Renal cortical epithelial cell (primary cell): ENCODE measurements at places on chromosomes 13 and 19. TPM values are rescaled to one million over a fixed set of nuclear protein-coding genes. Genes with fewer than 3 reads are reported as not detected.

SH2D3A gene
- total RNA-seq: 5.1 and 34.6 TPM in 2 replicates

PTPRH gene
- 0.55 and 4.9 TPM in 2 replicates for total RNA-seq

KLK13 gene
- not detected in 2 replicates for total RNA-seq

FGF21 gene
- not detected in 2 replicates for total RNA-seq

LHB gene
- 0.25 TPM in 1 of 2 replicates, not detected in the other for total RNA-seq

ZSCAN4 gene
- not detected in 2 replicates for total RNA-seq

- DNase-seq: no peak
These were observed 52.9 kb downstream of the KLF2 start for GRCh38 chr19:16377521-16377920.

- DNase-seq: no peak
These were observed 118.5 kb downstream of the ATP8A2 start for GRCh38 chr13:25490236-25490635.

DNA sequence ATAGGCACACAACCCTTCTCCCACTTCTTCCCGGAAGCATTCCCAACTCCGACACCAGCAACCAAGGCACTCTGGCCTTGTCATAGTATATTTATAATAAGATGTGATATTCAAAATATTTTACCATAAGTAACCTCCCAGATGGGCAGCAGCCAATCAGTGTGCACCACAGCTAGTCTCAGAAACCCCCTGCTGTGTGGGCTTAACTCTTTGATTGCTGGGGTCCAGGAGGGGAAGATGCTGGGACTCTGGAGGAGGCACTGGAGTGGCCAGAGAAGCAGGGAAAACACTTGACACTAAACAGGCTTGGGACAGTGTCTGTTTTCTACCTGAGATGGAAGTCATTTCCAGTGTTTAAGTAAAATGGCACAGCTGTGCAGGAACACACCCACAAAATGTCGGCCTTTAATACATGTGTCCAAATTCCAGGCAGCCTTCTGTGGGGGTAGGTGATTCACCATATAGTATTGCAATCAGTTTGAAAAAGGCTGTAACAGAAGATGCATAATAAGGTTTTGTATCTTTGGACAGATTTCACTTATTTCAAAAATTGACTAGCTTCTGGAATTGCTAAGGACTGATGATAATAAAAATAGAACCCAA lies 100.7 kb downstream of the MBNL2 start:
- DNase-seq: no peak

GRCh38 chr19:10091895-10092641 lies 6.0 kb downstream of the SHFL start:
- DNase-seq: no peak

DNA sequence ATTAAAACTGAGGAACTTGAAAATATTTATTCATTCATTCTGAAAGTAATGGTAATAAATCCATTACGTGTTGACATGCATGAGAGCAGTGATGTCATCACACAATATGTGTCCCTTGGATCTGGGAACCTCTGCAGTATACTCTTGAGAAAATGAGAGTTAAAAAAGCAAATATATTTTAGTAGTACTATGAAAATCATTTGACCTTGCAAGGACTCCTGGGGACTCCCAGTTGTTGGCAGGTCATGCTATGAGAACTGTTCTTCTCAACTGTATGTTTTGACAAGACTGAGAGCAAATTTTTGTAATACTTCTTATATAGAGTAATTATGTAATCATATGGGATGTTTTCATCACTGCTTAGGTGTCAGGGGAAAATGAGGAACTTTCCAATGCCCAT lies 249.4 kb downstream of the PCCA start:
- no peak for DNase-seq

DNA sequence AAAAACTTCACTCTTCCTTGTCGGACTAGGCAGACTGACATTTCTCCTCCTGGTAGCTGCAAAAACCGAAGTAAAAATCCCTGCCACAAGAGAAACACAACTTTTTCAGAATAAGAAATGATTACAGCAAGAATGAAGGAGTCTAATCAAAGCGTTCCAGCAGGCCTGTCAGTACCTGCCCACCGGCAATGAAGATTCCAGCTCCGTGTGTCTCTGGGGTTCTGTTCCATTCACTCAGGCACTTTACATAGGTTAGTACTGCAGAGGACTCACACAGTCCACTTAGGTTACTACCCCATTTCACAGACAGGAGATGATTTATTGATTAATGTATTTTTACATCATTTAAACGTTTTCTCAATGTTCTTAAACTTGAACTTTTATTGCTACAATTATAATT lies 275.5 kb downstream of the NHLRC3 start:
- no peak for DNase-seq

GRCh38 chr19:39602224-39602623 lies at the start of gene LGALS13:
TSS of gene LGALS13 (plus strand) at chr19:39602524. CDS start at chr19:39602569, 45 bp downstream.
- DNase-seq: no peak

GRCh38 chr19:29379257-29380021 lies 146.4 kb upstream of the VSTM2B start:
- no peak for DNase-seq

DNA sequence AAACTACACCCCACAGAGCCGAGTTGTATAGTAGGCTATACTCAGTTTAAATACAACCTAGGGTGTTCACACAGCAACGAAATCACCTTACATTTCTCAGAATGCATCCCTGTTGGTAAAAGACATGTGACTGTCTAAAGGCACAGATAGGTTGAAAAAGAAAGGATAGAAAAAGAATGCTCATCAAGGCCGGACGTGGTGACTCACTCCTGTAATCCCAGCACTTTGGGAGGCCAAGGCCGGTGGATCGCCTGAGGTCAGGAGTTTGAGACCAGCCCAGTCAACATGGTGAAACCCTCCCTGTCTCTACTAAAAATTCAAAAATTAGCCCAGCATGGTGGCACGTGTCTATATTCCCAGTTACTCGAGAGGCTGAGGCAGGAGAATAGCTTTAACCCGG lies 3.8 kb upstream of the IL17D start:
- DNase-seq: no peak

DNA sequence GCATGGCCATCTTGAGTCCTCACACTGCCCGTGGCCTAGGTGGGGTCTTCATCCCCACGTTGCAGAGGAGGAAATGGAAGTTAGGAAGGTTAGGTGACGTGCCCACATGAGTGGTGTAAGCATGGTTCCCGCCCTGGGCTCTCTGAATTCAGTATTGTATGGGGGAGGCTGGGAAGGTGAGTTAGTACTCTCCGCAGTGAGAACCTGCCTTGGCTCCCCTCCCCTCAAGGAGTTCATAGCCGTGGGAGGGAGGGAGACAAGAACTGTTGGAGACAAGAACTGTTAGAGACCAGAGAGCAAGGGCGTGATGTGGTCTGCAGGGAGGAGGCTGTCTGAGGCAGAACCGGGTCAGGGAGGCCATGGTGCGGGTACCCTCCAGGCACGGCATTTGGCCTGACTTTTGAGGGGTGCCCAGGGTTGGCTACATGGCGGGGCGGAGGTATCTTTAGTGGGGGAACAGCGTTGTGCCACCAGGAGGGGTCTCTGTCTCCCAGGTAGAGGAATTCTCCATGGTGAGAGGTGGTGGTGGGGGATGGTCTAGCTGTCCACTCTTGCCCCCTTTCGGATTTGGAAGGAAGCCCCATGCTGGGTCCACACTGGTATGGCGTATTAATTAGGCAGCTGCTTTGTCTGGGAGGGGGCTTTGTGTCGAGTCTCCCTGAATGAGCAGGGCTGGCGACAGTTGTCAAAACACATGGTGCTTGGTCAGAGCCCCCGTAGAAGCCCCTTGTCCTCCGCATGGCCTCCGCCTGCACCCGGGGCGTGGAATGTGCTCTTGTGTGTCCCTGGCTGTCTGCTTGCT lies 45.8 kb downstream of the CAPN12 start:
- no peak for DNase-seq

- DNase-seq: no peak
These were observed 321.6 kb downstream of the NDFIP2 start for GRCh38 chr13:79802389-79803085.

GRCh38 chr13:91661692-91662490 lies 263.5 kb downstream of the GPC5 start:
- no peak for DNase-seq

GRCh38 chr13:44112700-44113329 lies 233.1 kb downstream of the LACC1 start:
- no peak for DNase-seq

DNA sequence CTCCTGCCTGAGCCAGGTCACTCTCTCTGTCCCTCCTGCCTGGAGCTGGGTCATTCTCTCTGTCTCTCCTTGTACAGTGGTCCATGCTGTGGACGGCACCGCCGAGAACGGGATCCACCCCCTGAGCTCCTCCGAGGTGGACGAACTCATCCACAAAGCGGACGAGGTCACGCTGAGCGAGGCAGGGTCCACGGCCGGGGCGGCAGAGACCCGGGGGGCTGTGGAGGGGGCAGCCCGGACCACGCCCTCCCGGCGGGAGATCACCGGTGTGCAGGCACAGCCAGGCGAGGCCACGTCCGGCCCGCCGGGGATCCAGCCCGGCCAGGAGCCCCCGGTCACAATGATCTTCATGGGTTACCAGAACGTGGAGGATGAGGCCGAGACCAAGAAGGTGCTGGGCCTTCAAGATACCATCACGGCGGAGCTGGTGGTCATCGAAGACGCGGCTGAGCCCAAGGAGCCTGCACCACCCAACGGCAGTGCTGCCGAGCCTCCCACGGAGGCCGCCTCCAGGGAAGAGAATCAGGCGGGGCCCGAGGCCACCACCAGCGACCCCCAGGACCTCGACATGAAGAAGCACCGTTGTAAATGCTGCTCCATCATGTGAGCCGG lies 4.6 kb upstream of the MISP start:
- DNase-seq: no peak

DNA sequence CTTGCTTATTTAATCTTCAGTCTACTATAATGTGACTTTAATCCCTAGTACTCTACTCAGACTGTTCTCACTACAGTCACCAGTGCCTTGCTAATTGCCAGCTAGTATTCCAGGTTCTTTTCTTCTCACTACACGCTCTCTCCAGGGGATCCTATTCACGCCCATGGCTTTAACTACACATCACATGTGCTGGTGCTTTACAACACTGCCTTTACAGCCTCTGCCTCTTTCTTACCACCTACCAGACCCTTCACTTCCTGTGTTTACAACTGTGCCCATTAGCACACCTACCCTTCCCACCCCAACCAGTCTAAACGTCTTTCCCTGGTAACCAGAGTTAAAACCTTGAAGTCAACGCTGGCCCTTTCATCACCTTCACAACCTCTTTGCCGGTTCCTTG lies 249.5 kb downstream of the DNAJC15 start:
- DNase-seq: no peak

- DNase-seq: peak; percentile 21
These were observed 70.5 kb downstream of the GADD45B start for GRCh38 chr19:2546128-2547032.

GRCh38 chr19:20039203-20039723 lies at the start of gene ZNF682:
TSS of gene ZNF682 (minus strand) at chr19:20039505. CDS start at chr19:20039345, 160 bp downstream.
- peak; percentile 81 for DNase-seq
